Cortex of kidney (tissue), 1 donor: ENCODE measurements at places on chromosomes 1 and 21.

DNA sequence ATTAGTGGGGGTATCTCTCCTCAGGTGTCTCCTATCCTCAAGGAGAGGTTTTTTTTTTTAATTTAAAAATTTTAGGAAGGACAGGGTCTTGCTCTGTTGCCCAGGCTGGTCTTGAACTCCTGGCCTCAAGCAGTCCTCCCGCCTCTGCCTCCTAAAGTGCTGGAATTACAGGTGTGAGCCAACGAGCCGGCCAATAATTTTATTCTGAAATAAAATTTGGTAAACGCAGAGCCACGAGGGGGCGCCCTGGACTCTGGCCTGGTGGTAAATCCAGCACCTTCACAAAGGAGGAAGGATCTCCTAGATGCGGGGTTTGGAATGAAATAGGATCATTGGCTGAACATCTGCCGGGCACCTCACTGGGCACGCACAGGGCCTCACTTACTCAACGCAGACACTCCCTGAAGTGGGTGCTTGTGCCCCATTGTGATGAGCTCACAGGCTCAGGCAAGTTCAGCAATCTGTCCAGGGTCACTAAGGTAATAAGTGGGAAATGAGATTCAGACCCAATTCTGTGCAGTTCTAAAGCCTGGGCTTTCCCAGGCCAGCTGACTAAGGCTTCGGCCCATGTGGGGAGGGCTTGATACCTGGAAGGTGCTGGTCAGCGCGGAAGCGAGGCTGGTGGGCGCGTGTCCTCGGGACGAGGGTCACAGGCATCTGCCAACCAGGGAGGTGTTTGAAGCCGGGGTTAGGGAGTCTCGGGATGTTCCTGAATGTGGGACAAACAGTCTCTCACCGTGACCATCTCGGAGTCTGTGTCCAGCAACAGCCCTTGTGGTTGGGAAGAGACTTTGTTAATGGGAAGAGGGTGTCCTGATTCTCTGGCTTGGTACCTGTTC, 32.7 kb upstream of the ETV3 start:
- no peak for DNase-seq

GRCh38 chr1:192476802-192477298, 98.7 kb upstream of the RGS1 start:
- DNase-seq = no peak

DNA sequence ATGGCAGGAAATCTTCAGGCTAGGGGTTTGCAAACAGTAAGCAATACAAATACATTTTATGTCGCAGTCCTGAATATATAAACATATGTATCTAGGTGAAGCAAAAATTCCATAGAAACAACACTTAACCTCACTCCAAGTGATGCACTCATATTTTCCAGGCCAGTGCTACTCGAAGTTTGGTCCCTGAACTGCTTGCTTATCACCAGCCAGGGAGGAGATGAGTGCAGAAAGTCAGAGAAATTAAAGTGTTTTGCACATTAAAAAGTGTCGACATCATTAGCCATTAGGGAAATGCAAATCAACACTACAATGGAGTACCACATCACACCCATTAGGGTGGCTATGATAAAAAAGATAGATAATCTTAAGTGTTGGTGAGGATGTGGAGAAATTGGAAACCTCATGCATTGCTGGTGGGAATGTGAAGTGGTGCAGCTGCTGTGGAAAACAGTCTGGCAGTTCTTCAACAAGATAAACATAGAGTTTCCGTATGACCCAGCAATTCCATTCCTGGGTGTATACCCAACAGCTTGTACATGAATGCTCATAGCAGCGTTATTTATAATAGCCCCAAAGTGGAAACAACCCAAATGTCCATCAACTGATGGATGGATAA, 70.5 kb upstream of the CSF1 start:
- DNase-seq = no peak

- DNase-seq = no peak
Observed at GRCh38 chr1:17358557-17358956, 13.4 kb upstream of the PADI6 start.

GRCh38 chr1:85865213-85865612, 157.0 kb upstream of the ZNHIT6 start:
- no peak for DNase-seq

GRCh38 chr1:17546946-17547670, 7.6 kb downstream of the ARHGEF10L start:
- no peak for DNase-seq

GRCh38 chr1:217770918-217771317, 139.8 kb downstream of the SPATA17 start:
- DNase-seq = no peak

DNA sequence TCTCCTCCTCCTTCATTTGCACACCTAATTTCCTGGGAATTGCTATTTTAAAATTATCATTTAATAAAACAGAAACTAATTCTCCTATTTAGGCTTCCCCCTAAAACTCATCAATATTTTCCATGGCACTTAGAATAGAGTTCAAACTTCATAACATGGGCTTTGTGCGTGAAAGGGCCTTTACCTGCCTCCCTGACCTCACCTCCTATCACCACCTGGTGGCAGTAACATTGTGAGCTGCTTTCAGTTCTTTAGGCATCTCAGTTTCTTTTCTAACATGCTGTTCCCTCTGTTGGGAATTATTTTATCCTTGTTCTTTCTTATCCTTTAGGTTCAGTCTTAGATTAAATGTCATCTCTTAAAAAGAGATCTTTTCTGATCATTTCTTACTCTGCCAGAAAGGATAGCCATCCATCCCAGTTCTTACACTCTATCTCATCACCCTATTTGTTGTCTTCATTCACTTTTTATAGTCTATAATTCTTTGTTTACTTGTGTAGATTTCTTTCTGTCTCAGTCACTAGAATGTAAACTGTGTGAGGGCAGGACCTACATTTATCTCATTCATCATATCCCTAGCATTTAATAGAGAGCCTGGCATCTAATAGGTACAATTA, 133.8 kb upstream of the KIAA1614 start:
- no peak for DNase-seq

DNA sequence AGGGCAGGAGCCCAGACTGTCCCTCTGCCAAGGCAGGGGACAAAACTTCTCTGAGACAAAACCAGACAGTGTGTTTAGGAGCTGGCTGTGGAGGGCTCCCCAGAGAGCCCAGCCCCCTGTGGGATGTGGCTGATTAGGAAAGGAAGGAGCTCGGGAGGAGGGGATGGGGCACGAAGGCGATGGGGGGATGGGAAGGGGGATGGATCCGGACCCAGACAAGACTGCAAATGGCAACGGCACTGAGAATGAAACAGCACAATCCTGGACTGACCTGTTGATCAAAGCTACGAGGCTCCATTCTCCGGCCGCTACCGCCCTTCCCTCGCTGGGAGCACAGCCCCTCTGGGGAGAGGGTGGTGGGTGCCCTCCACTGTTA, 33.1 kb downstream of the FOXO6 start:
- DNase-seq = no peak

- no peak for DNase-seq
Observed at GRCh38 chr1:160192234-160192633, 1.9 kb downstream of the CASQ1 start.

- DNase-seq = no peak
Observed at GRCh38 chr1:169546087-169546995, 39.9 kb downstream of the F5 start.

GRCh38 chr1:18714404-18715175, 83.9 kb downstream of the PAX7 start:
- DNase-seq = no peak

DNA sequence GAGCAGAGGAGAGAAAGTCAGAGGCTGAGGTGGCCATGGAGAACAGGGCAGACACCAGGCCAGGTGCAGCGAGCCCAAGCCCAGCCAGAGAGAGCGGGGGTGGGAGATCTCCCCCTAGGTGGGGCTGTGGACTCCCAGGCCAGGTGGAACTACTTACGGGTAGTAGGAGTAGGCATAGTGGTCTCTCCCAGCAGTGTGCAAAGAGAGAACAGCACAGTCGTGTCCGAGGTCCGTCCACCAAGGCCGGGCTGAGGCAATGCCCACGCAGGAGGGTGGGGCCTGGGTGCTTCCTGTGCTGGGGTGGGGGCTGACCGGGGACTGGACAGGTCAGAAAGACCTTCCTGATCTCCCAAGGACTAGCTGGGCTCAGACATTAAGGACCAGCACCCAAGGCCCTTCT, 263.7 kb downstream of the PTPRU start:
- no peak for DNase-seq

- no peak for DNase-seq
Observed at GRCh38 chr21:34771512-34772028, 102.8 kb downstream of the CLIC6 start.

- no peak for DNase-seq
Observed at GRCh38 chr1:119978018-119978505, 81.7 kb upstream of the ADAM30 start.

DNA sequence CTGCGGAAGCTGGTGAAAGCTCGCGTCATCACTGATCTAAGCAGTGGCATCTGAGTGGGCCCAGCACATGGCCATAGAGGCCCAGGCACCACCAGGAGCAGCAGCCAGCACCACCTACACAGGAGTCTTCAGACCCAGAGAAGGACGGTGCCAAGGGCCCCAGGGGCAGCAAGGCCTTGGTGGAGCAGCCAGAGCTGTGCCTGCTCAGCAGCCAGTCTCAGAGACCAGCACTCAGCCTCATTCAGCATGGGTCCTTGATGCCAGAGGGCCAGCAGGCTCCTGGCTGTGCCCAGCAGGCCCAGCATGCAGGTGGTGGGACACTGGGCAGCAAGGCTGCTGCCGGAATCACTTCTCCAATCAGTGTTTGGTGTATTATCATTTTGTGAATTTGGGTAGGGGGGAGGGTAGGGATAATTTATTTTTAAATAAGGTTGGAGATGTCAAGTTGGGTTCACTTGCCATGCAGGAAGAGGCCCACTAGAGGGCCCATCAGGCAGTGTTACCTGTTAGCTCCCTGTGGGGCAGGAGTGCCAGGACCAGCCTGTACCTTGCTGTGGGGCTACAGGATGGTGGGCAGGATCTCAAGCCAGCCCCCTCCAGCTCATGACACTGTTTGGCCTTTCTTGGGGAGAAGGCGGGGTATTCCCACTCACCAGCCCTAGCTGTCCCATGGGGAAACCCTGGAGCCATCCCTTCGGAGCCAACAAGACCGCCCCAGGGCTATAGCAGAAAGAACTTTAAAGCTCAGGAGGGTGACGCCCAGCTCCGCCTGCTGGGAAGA, 3.2 kb upstream of the ARTN start:
- no peak for DNase-seq
